ENCODE measurements at places on chromosomes 6 and 20. TPM values are rescaled to one million over a fixed set of nuclear protein-coding genes. Genes with fewer than 3 reads are reported as not detected.

The GTSF1L gene
- not detected for total RNA-seq

DNA sequence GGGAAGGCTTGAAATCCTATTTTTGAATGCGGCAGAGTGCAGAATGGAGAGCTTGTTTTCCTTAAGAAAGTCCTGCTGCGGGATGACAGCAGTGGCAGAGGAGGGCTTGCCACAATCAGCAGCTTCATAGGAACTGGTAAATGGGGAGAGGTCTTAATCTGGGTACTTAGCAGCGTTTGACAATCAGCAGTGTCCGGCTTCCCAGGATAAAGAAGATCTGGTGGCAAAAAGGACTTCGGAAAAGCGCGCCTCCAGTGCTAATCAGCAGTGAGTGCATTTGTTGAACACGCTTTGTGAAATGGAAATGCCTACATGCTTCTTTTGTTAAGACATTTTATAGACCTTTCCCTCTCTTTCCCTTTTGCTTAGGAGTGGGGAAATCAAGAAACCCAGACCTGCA lies 735.7 kb downstream of the QKI start:
- no peak for DNase-seq

The PRND gene
- not detected for total RNA-seq

DNA sequence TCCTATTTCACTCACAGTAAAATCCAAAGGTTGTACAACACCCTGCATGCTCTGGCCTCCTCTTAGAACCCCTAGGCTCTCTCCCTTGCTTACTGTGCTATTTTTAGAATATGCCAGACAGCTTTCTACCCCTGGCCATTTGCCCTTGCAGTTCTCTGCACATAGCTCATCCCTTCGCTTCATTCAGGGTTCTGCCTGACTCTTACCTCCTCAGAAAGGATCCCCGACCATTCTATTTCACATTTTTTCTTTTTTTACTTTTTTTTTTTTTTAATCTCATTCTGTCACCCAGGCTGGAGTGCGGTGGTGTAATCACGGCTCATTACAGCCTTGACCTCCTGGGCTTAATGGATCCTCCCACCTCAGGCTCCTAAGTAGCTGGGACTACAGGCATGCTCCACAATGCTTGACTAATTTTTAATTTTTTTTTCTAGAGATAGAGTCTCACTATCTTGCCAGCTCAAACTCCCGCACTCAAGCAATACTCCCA lies 33.6 kb downstream of the COMMD7 start:
- DNase-seq, result peak; percentile 76

- no peak for DNase-seq
Observed at GRCh38 chr6:148080315-148080714, 262.3 kb upstream of the SASH1 start.

The SLC29A1 gene
- total RNA-seq, result 55.5 TPM

The PLA2G7 gene
- not detected for total RNA-seq

- DNase-seq, result no peak
Observed at GRCh38 chr6:116458264-116458663, 2.9 kb upstream of the CALHM6 start.

- DNase-seq, result no peak
Observed at GRCh38 chr6:129029778-129030177, 146.8 kb downstream of the LAMA2 start.

GRCh38 chr6:158718461-158719046 lies 68.7 kb downstream of the SYTL3 start:
- no peak for DNase-seq

DNA sequence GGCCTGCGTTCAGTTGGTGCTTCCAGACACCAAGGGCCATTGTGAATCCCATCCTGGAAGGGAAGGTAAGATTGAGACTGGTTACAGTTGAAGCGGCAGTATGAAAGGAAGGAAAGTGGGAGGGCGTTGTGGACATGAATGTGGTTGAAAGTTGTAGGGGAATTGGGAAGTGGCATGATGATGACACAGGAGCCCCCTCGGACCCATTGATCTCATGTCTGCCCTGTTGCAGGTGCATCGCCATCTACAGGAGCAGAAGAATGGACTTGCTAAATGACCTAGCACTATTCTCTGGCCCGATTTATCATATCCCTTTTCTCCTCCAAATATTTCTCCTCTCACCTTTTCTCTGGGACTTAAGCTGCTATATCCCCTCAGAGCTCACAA lies 5.5 kb downstream of the HLA-DQA1 start:
- DNase-seq, result no peak

- DNase-seq, result peak; percentile 98
Observed at GRCh38 chr20:48725555-48725991, 102.2 kb downstream of the PREX1 start.

The BCAS1 gene
- not detected for total RNA-seq

- DNase-seq, result no peak
Observed at GRCh38 chr6:130967502-130968445, 95.3 kb downstream of the EPB41L2 start.

The PPP1R14C gene
- total RNA-seq, result 28.8 TPM

The MAP3K4 gene
- total RNA-seq, result 18.0 TPM

- DNase-seq, result no peak
Observed at GRCh38 chr6:7156643-7157278, 49.0 kb downstream of the RREB1 start.

DNA sequence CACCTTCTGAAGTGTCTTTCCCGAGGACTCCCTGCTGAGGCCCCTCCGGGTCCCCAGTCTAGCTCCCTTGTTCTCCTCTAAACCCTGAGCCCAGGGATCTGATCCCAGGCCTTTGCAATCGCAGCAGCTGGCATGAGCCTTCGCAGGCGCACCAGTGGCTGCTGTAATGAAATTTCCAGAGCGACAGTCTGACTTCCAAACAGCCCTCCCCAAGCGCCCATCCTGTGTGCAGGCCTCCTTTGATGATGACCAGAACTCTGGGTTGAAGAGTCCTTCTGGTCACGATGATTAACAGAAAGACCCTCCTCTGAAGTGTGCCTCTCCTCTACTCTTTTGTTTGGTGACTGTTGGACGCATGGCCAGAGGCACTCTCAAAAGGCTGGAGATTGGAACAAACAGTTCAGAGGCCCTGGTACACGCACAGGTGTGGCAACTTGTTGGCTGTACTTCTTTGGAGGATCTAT lies 89.1 kb upstream of the MPC1 start:
- DNase-seq, result no peak

DNA sequence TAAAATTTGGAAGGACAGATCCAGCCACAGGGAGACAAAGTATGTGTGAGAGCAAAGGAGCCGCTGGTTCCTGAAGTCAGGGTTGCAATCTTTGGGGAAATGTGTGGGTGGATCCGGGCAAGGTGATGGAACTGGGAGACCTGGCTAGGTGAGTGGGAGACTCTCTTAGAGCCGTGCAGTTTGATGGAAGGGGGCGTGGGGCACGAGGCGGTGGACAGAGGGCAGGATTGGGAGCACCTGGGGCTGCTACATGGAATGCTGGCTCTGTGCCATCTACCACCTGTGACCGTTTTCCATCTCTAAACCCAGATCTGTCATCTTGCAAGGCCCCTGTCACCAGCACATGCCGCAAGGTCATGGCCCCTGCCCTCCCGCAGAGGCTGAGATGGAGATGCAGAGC lies 268.4 kb downstream of the SMOC2 start:
- DNase-seq, result no peak

DNA sequence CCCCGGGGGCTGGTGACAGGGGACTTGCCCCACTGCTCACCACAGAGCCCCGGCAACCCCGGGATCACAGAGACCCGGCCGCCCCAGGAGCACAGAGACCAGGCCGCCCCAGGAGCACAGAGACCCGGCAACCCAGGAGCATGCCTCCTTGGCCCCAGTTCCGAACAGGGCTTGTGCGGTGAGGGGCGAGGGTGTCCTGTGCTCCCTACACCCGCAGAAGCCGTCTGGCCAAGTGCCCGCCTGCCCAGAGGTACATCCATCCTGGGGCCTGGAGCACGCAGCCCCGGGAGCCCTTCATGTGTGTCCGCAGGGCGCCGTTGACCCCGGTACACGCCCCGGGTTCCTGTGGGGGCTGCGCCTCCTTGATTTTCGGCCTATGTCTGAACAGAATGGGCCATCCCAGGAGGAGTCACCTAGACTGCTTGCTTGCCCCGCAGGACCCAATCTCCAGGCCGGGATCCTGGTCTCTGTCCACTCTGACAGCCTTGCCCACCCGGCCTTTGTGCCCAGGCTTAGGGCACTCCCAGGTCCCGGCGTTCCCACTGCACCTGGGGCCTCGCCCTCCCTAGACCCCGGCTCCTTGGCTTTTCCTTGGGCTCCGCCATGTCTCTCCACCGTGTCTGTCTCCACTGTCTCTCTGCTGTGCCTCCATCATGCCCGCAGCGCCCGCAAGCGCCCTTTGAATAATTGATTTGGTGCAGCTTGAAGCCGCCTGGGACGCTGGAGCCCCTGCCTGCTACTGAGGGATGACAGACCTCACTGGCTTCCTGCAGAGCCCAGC lies 219.8 kb downstream of the ERMARD start:
- DNase-seq, result no peak

The DEFB113 gene
- not detected for total RNA-seq

The MAFB gene
- 0.03 TPM for total RNA-seq

DNA sequence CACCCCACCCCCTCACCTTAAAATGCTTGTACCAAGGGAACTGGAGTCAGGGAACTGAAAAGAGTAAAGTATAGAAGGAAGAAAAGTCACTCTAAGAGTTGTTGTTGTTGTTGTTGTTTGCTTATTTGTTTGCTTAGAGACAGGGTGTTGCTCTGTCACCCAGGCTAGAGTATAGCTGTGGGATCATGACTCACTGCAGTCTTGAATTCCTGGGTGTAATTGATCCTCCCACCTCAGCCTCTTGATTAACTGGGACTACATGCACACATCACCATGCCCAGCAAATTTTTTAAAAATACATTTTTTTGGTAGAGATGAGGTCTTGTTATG lies 681.6 kb upstream of the GJE1 start:
- no peak for DNase-seq

- no peak for DNase-seq
Observed at GRCh38 chr6:45931232-45931631, 84.4 kb downstream of the CLIC5 start.

- no peak for DNase-seq
Observed at GRCh38 chr6:105884011-105884410, 202.1 kb upstream of the PRDM1 start.

- no peak for DNase-seq
Observed at GRCh38 chr6:151916680-151917164, 109.2 kb downstream of the ESR1 start.

DNA sequence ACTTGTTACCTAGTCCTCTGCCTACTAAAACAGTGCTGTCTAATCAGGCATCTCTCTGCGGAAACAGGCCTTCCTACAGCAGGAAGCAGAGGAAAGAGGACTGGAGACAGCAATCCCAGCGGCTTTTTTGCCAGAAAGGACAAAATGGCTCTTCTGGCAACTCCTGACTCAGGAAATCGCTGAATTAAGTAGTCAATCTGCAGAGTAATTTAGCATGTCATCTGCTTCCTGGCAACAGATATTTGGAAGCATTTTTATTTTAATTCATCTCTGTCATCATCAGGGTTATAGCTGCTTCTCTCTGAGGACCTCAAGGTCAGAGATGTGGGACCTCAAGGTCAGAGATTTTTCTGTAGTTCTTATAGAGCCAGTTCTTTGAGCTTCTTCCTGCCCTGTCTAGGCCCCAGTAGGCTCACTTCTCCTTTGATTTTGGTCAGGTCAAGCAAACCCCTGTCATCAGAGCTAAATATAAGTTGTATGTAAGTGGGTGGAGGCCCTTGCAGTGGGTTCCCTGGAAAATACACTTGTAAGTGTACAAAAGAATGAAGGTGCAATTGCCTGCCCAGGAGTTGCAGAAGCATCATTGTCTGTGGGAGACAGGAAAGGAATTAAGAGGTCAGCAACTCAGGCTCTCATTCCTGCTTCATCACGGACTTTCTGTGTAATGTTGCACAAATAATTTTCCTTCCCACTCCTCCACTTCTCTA lies 229.4 kb downstream of the ALDH8A1 start:
- DNase-seq, result no peak

DNA sequence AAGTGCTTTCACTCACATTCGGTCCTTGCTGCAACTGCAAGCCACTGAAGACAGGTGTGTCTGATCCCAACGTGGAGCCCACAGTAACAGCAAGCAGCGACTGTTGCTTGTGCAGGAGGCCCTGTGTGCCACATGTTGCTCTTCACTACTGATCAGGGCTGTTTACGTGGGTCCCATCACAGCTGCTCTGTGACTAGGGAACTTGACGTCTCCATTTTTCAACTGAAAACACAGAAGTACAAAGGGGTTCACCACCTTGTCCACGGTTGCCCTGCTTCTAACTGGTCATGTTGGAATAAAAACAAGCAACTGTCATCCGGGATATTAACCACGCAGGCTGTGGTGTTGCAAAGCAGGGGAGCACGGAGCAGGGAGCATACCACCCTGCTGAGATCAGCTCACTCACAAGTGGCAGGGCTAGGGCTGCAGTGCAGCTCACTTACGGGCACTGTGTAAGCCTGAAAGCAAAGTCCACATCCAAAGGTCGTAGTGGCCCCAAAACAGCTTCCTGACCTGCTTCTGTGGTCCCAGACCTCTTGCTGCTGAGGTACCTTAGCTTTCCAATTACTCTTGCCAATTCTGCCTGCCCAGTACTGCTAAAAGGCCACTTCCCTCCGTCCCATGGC lies 105.8 kb upstream of the DUSP22 start:
- DNase-seq, result no peak

DNA sequence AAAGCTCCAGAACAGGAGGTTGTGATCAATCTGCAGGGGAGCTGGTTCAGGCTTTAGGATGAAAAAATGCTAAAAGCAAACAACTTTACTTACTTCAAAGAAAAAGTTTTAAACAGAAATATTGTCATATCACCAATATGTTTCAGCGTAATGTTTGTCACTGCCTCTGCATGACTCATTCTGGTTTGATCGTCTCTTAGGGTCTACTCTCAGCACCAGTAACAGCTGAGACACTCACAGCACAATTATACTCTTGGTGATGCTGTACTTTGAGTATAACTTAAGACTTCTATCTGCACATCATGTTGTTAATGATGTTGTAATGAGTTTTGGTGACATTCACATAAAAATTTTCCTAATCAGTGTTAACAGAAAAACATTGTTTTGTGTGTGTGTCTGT lies 665.4 kb downstream of the EPM2A start:
- DNase-seq, result no peak

DNA sequence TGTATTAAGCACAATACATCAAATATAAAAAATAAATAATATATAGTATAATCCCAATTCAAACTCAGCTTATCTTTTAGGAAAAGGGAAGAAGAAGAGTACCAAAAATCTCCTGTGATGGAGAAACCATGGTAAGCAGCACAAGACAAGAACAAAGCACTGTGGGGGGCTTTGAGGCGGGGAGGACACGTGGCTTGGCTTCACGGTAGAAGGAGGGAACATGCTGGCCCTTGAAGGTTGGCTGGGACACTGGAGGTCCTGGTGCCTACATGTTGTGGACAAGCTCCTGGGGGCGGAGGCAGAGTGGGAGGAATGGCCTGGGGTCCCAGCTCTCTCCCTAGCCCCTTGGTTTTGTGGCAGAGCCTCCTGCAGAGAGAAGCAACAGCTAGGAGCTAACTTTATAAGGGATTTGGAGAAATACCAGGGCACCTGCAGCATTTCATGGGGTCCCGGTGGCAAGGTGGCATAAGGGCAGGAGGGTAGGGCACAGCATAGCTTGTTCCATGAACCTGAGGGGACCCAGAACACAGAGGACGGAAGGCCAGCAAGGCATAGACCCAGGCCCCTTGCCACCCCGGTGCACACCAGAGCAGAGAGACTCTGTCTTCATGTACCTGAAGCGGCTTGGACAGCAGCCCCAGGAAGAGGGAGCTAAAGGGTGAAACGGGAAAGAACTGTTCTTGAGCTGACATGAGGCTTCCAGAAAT lies 72.0 kb downstream of the LY86 start:
- no peak for DNase-seq

The CARMIL1 gene
- 36.9 TPM for total RNA-seq
